ENCODE measurements at places on chromosomes 2 and 18.

DNA sequence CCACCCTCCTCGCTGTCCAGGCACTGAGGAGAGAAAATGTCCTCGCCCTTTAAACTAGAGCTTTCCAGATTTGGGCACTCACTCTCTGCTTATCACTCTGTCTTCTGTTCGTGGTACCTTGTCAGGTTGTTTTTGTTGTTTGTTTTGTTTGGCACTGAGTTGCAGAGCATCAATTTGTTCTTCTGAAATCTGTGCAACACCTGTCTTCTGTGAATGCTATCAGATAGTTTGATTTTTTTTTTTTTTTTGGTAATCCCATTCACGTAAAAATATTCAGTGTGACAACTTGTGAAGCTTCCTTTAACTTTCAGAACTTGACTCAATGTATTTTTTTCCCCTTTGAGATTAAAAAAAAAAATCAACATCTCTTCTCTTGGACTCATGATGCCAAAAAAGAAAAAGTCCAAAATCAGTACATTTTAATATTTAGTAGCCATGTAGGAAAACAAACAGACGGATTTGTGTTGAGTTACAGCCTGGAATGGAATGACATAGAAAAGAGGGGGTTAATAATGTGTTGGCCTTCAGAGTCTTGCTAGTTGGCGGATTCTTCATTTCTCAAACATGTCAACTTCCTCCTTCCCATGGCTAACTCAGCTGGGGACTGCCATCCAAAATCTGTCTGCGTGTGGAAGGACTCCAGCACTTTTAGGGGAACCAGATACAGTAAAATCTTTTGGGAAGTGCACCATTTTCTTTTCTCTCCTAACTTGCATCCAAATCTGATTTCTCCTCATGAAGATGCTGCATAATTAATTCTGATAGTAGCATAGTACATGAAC is 1.6 kb downstream of the TMEM178A start:
- no peak for DNase-seq

DNA sequence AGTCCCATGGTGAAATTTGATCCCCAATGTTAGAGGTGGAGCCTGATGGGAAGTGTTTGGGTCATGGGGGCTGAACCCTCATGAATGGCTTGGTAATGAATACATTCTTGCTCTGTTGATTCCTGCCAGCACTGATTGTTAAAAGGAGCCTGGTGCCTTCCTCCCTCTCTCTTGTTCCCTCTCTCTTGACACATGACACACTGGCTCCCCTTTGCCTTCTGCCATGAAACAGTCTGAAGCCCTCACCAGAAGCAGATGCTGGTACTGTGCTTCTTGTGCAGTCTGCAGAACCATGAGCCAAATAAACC is 30.6 kb upstream of the EPC2 start:
- no peak for DNase-seq

GRCh38 chr2:135169900-135170753 is 118.0 kb downstream of the RAB3GAP1 start:
- no peak for DNase-seq

- no peak for DNase-seq
These were observed 35.3 kb upstream of the SOS1 start for GRCh38 chr2:39156107-39156506.

DNA sequence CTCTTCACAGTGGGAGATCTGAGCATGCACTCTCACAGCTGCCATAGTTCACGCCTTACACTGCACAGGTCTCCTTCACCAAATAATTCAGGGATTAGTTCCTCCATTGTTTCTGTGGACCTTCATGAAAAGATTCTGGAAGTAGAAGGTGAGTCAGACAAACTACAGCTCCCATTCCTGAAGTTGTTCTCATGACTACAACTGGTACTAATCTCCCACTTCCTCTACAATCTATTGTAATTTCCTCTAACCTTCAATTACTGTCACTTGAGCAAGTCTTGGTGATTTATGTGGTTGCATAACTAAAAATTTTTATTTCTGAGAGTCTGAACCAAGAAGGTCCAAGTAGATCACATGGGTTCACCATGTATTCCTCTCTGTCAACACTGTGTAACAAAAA is 128.7 kb downstream of the XIRP2 start:
- DNase-seq, result no peak

DNA sequence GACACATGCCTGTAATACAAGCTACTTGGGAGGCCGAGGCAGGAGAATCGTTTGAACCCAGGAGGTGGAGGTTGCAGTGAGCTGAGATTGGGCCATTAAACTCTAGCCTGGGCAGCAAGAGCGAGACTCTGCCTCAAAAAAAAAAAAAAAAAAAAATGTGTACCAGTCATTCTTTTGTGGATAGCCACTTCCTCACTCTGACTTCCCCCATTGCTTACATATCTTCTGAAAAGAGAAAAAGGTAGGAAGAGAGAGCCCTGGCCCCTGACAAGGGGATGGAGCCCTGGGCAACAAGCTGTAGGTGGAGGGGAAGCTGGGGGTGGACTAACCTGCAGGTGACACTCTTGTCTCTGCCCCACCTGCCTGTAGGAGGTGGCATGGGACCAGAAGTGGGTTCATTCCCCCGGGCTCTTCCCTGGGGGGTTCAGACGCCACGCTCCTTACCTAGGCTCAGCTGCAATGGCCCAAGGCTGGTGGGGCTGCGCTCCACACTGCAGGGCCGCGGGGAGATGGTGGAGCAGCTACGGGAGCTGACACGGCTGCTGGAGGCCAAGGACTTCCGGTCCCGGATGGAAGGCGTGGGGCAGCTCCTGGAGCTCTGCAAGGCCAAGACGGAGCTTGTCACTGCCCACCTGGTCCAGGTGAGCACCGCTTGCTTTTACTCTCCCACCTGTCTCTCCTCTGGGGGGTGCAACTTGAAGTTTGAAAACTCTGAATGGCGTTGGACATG is 39.1 kb downstream of the PCARE start:
- DNase-seq, result no peak

DNA sequence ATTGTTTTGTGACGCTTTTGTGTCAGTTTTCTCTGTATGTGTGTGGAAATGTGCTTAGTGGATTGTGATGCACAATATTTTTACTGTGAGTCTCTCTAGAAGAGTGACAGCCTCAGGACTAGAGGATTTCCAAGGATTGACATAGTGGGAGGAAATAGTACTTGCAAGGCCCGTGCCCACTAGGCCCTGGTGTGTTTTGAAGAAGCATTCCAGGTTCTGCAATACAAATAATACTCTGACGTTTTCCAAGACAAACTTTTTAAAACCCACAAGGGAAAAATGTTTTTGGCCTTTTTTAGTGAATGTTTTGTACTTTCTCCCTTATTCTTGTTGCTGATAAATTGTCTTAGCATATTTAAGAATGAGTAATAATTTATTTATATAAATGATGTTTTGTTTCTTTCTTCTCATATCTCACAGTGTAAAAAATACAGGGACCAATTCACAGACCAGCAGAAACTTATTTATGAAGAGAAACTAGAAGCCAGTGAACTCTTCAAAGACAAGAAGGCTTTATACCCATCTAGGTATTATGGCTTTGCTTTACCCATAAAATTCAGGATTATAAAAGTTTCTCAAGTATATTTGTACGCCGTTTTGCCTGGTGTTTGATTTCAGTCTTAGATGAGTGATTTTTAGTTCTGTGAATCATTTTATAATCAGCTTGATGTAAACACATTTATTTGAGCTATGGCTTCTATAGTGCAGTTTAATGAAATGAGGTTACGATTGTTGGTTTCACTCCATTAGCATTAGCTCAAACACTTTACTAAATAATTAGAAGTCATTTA is 165.6 kb downstream of the MYO1B start:
- DNase-seq, result no peak

DNA sequence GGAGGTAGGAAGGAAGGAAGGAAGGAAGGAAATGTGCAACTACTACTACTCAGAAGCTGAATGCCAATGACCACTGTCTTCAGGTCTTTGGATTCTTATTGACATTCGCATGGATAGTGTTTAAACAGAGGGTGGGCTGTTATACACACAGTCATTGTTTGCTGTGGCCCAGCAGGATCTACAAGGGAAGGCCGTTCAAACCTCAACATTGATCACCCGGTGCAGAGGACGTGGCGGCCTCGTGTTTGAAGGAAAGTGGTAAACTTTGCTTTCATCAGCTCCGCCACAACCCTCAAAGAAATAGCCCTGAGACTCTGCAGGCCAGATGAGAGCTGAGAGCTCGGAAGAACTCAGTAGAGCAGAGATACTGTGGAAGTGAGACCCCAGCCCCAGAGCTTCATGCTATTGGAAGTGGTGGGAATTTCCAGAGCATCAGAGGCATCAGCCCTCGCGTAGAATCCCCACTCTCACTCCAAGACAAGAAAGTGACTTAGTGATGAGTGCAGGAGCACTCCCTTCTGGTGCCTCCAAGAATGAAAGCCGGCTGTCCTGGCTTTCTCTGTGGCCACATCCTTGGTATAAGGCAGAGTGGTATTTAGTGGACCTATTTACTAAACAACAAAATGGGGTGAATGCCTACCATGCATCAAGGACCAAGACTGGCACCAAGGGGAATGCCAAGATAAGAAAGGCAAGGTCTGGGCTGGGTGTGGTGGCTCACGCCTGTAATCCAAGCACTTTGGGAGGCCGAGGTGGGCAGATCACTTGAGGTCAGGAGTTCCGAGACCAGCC is 10.1 kb upstream of the ROCK2 start:
- no peak for DNase-seq

- peak; percentile 69 for DNase-seq
These were observed 273.9 kb downstream of the MYT1L start for GRCh38 chr2:2057125-2057721.

- DNase-seq, result no peak
These were observed 31.6 kb upstream of the TRIB2 start for GRCh38 chr2:12685145-12685544.

GRCh38 chr2:64910523-64910922 is 78.7 kb upstream of the SLC1A4 start:
- no peak for DNase-seq

DNA sequence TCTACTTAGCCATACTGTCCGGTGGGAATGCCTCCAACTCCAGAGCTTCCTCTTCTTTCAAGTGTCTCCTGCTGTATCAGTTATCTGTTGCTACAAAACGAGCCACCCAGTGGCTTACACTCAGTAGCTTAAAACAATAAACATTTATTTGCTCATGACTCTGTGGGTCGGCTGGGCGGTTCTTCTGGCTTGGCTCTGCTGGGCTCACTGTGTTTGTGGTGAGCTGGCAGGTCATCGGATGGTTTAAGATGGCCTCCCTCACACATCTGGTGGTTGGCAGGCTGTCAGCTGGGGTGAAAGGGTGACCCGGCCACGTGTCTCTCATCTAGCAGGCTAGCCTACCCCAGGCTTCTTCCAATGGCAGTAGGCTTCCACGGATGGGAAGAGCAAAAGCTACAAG is 122.4 kb upstream of the SLC1A4 start:
- peak; percentile 88 for DNase-seq

DNA sequence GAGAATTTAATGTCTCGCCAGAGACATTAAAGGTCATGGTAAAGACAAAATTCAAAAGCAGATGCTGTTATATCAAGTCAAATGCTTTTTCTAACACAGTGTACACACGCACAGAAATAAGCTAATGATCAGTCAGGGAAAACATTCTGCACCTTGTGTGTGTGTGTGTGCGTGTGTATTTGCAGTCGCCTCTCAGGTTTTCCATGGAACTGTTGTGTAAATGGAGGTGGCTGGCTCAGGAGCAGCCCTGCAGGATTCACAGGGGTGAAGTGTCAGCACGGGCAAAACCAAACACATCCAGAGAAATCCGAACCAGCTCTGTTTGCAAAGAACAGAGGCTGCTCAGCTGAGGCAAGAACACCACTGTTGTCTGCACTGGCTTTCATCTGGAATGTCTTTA is 76.2 kb upstream of the YWHAQ start:
- no peak for DNase-seq

- no peak for DNase-seq
These were observed 117.9 kb downstream of the LRATD1 start for GRCh38 chr2:14750433-14750832.

DNA sequence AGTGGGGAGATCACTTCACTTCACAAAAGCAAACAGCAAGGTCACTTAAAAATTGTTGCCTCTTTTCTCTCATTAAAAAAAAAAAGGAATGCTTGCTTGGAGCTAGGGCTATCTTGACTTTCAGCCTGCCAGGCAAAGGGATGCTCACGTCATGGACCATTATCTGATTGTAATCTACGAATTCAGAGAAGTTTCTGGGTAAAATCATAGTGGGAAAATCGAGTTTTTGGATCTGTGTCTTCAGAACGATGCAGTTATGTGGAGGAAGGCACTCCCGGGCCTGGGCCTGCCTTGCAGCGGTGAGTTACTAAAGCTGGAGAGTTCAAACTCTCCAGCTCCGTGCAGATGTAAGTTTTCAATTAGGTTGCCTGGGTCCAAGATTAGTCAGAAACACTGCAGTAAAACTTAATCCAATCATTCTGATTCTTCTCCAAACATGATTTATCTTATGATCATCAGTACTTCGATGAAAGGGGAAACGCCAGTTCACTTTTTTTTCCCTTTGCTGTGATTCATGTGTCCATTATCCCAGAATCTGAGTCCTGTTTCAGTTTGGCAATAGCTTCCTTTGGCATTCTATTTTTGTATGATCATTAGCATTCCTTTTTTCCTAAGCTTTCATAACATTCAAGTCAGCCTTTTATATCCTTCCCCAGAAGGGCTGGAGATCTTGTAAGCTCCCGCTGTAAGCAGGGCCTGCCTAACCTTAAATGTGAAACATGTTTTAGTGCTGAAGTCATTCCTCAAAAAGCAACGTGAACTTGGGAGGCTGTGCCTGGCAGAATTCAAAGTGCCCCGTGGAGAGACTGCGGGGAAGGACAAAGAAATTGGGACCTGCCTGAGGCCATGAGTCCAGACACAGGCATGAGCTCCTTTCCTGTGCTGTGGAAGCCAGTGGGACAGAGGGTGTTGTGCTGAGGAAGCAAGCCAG is 119.3 kb upstream of the TWIST2 start:
- peak; percentile 82 for DNase-seq

DNA sequence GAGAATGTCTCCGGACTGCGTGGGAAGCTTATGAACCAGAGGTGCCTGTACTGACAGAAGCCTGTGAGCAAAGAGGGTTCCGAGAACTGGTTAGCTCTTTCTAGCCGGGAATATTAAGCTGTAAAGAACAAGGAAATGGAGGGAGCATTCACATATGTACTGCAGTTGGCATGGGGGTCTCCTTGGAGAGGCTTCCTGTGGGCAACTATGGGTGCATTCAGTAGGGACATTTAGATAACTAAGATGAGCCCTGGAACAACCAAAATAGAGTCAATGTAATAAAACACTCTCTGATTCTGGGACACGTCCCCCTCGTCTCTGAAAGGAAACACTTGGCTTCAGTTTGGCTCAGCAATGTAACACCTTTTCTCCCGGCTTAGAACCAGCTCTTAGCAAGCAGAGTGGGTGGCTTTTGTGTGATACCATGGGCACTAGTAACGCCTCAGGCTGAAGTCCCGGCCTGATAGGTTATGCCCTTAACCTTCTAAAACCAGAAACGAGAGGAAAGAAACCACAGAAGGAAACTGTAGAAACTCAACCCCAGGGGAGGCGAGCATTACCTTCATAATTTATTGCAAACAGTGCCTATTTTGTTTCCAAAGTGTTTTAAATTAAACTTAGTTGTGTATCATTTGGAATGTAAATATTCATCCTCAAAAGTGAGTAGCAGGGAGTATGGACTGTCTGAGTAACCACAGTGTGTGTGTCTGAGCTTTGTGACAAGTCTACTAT is 48.8 kb upstream of the LPIN2 start:
- no peak for DNase-seq

Measured in skeletal muscle cell (primary cell).